ENCODE measurements at places on chromosomes 5 and 9.

DNA sequence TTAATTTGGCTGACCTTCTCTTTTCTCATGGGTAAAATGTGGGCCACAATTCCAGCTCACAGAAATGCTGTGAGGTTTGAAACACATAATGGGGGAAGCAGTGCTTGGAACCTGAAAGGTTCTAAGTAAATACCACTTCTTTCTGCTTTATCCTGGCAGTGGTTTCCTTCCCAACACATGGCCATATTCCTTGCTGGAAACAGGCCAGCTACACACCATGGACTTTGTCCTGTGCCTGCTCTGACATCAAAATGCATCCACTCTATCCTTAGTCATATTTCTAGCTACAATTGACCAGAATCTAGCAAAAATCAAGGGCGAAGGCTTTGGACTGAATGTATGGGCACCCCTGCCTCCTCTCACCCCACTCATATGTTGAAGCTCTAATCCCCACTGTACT lies 93.1 kb upstream of the TRPC7 start:
- no peak for DNase-seq

DNA sequence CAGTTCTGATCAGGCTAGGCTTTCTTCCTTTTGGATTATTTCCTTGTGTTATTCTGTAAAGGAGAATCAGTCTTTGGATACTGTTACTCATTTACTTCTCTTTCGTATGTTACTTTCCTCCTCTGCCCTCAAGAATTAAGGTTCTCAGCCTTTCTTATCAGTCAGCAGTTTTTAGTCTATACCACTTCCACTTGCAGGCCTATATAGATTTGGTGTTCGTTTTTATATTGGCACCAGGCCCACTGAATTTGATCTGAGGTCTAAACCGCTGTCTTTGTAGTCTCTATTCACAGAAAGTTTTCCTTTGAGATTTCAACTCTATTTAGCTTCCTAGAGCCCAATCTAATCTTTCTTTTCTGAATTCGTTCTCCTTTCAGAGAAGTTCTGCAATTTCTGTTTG lies 62.8 kb downstream of the ERBIN start:
- no peak for DNase-seq

DNA sequence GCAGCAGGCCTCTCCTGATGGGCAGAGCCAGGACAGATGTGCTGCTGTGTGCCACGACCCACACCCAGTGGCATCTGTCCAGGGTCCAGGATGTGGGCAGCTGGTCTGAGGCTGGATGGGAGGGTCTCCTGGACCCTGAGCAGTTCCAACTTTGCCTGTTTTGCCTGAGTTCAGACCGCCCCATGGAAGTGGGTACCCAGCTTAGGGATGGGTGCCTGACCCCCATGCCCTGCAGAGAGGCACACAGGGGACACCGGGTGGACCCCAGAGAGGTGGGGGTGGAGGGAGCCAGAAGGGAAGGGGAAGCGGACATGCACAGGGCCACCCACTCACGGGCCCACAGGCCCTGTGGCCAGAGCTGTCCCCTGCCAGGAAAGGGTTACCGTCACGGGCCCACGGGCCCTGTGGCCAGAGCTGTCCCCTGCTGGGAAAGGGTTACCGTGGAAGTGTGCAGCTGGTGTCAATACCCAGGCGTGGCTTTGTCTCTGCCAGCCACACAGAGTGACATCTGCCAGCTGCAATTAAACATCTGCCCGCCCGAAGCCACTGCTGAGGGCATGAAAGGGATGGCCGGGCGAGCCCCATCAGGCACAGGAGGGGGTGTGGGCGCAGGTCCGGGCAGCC lies 50.0 kb downstream of the NACC2 start:
- no peak for DNase-seq

GRCh38 chr9:5899292-5899691 lies 8.6 kb downstream of the MLANA start:
- no peak for DNase-seq

DNA sequence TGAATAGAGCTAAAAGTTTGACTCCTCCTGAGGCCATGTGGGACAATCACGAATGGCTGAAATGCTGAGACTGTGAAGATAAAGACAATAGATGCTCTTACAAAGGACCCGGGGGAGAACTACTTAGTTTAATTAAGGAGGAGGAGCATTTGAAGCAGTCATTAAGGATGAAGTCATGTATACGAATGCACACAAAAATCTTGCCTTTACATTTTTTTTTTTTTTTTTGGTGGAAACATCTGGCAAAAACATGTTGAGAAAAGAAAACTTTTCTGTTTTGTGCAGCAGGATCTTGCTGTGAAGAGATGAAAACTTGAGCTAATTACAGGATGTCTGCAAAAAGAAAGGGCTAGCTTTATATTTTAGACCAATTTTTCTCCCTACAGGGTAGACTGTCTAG lies 42.3 kb upstream of the NR3C1 start:
- no peak for DNase-seq

- DNase-seq = no peak
These were observed 127.1 kb downstream of the PIP5K1B start for GRCh38 chr9:68832101-68832500.

GRCh38 chr9:137490532-137491186 lies 31.5 kb upstream of the NSMF start:
- no peak for DNase-seq

DNA sequence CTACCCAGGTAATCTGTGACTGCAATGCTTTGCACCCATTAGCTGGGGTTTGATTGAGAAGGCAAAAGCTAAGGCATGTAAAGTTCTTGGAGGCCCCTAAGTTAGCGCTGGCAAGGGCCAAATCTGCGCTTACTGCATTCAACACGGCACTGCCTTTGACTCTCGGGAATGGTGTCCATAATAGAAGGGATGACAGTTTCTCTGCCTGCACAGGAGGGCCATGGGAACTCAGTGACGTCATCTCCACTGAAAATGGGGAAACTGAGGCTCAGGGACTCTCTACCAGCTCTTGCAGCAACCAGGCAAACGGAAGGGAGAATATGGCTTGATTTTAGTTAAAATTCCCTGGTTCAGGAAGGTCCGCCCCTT lies 487 bp downstream of the SPATA24 start:
- DNase-seq = no peak

DNA sequence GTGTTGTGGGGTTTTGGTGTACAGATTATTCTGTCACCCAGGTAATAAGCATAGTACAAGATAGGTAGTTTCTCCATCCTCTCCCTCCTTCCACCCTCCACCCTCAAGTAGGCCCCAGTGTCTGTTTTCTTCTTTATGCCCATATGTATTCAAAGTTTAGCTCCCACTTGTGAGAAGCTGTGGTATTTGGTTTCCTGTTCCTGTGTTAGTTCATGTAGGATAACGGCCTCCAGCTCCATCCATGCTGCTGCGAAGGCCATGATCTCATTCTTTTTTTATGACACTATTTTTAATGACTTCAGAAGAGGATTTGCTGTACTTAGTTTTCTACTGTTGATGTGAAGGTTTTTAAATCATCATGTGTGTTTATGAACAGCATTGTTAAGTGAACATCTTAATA lies 11.9 kb downstream of the CCDC180 start:
- no peak for DNase-seq

- DNase-seq = no peak
These were observed 8.0 kb downstream of the KLF9 start for GRCh38 chr9:70406434-70406862.

DNA sequence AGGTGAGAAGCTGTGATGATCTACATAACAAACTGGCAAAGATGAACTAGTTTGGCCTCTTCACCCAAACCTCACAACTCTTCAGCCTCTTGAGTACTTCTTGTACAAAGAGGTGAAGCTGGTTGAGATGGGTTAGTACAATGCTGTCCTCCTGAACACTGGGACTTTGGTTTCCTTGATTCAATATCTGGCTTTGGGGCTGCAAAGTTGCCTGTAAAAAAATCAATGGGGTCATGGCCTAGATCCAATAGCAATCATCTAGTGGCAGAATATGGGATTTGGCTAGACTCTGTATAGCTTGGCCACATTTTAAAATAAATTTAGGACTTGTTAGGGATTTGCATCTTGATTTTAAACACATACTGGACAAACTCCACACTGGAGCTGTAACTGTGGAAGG lies 179.1 kb downstream of the ADAMTS12 start:
- no peak for DNase-seq

DNA sequence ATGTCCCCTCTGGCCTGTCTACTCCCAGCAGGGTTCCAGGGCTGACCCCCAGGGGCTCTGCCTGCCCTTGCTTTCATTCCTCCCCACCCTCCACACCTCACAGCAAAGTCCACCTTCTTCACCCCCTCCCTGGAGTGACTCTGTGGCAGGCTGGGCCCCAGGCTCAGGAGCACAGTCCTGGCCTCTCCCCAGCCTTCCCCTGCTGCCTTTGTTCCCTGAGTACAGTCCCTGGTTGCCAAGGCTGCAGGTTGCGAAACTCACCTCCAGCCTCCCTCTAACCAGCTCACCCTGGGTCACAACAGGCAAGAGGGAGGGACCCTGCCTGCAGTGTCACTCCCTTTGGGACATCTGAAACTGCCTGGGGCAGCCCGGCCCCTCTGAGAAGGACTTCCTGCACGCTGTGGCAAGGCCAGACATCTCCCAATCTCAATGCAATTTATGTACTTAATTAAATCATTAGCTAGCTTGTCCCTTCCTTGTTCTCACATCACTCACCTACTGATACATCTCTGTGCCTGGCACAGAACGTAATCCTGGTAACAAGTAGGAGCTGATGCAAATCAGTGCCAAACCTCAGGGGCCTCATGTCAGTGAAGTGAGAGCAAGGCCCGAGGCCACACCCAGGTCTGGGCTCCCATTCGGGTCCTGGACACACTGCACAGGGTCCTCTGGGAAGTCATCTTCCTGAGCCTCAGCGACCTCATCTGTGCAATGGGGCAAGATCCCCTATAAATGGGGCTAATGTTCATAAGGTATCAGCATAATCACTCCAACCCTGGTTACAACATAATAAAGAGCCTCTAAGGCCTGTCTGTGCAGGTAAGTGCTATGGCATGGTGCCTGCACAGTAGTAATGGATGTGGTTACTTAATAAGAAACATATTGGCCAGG lies 27.3 kb upstream of the TRIM14 start:
- no peak for DNase-seq

Measured in stimulated activated CD8-positive, alpha-beta memory T cell treated with anti-CD3 and anti-CD28 coated beads, Interleukin-4, amount 100 ng/mL, for 1 hour (primary cell).